Stomach (tissue), 19 donors: ENCODE measurements at places on chromosomes 2 and 18. TPM values are rescaled to one million over a fixed set of nuclear protein-coding genes. Genes with fewer than 3 reads are reported as not detected.

DNA sequence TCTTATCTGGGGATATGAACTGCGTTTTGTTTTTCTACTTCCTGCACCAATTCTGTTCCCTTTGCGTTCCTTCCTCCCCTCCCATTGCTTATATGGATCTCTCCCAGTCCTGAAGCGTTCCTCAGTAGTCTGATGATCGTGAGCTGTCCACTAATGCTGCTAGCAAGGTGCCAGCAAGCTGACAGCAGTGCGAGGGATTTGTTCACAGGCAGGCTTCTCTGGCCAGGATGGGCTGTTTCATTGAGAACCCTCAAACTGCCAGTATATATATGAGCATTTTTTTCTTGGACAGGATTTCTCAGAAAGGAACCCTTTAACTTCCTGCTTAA lies 40.1 kb downstream of the GTF3C3 start:
- no peak for DNase-seq
- H3K36me3 ChIP-seq, result peaks cover 21% of the 10 kb centered on the region
- no peaks in the 10 kb centered on the region for H3K27me3 ChIP-seq
- no peaks in the 10 kb centered on the region for H3K4me1 ChIP-seq
- no peak overlapping the region for H3K4me3 ChIP-seq
- no peak overlapping the region for H3K27ac ChIP-seq

DNA sequence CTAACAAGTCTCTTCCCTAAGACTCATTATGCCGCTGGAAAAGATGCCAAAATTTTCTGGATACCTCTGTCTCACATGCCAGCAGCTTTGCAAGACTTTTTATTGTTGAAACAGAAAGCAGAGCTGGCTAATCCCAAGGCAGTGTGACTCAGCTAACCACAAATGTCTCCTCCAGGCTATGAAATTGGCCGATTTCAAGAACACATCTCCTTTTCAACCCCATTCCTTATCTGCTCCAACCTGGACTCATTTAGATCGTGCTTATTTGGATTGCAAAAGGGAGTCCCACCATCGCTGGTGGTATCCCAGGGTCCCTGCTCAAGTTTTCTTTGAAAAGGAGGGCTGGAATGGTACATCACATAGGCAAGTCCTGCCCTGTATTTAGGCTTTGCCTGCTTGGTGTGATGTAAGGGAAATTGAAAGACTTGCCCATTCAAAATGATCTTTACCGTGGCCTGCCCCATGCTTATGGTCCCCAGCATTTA lies 26.3 kb downstream of the DHRS9 start:
- DNase-seq, result no peak
- no peaks in the 10 kb centered on the region for H3K4me1 ChIP-seq
- no peak overlapping the region for H3K4me3 ChIP-seq
- H3K27me3 ChIP-seq, result no peaks in the 10 kb centered on the region

- no peak overlapping the region for H3K4me3 ChIP-seq
- no peaks in the 10 kb centered on the region for H3K36me3 ChIP-seq
- no peaks in the 10 kb centered on the region for H3K4me1 ChIP-seq
- H3K27ac ChIP-seq, result no peak overlapping the region
Measured at GRCh38 chr2:5990086-5990485, 297.9 kb downstream of the SOX11 start.

DNA sequence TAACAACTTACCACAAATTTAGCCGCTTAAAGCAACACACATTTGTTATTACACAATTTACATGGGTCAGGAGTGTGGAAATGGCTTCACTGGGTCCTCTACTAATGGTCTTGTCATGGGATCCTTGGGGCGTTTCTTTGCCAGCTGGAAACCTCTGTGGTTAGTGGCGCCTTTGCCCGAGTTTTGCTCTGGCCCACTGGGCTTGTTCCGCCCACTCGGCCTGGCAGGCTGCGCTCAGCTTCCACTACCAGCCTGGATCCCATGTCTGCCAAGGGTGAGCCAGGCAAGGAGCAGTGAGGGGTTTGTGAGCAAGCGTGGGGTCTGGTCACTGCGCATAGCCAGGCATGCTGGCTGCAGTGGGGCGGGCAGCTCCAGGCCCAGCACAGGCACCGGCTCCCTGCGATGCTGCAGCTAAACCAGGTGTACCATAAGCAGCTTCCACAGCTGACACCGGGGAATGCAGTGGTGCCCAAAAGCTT lies 16.2 kb upstream of the MBD2 start:
- peak overlapping the region; percentile 26 for H3K27ac ChIP-seq
- no peak overlapping the region for H3K4me3 ChIP-seq
- H3K36me3 ChIP-seq, result no peaks in the 10 kb centered on the region
- H3K27me3 ChIP-seq, result no peaks in the 10 kb centered on the region
- DNase-seq, result no peak

The DLX2 gene
- total RNA-seq, result not detected

The PXDN gene
- 59.8 TPM for total RNA-seq
